ENCODE measurements at places on chromosomes 12 and 14.

DNA sequence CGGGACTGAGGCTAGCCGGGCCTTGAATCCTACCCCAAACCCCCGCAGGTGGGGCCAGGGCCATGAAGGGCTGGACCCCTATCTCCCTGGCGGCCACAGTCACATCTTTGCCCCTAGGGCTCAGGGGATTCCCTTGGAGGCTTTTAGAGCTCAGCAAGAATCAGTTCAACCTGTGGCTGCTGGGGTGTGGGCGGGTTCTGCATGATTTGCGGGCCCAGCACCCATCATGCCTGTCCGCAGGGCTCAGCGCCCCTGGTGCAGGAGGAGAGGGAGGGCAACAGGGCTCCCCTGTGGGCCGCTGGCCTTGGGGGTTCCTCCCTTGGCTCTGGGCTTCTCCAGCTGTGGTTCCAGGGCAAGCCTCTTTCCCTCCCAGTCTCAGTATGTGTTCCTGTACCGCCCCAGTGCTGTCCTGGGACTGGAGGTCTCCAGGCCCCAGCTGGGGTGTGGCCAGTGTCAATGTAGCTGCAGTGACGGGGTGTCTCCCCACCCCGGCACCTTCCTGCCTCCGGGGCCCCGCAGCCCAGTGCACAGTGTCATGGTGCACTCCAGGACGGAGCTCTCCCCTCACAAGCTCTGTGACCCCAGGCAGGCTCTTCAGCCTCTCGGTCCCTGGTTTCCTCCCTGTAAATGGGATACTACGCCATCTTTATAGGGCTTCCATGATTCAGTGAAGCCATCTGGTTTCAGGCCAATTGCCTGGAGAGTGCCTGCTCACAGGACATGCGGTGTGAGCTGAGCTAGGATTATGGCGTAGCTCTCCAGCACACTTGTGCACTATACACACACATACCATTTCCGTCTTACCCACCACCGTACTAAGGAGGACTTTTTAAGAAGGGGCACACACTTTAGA is 9.9 kb upstream of the LBHD2 start:
- no peak for DNase-seq

DNA sequence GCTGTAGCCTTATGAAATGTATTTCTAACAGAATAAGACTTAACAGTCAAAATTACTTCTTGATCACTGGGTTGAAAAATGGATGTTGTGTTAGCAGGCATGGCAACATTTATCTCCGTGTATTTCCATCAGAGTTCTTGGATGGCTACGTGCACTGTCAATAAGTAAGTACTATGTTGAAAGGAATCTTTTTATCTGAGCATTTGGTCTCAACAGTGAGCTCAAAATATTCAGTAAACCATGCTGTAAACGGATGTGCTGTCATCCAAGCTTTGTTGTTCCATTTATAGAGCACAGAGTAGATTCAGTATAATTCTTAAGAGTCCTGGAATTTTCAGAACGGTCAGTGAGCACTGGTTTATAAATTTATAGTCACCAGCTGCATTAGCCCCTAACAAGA is 15.5 kb downstream of the SCAF11 start:
- no peak for DNase-seq

- DNase-seq = peak; percentile 85
Measured at GRCh38 chr12:56261503-56262232, 3.5 kb upstream of the ANKRD52 start.

DNA sequence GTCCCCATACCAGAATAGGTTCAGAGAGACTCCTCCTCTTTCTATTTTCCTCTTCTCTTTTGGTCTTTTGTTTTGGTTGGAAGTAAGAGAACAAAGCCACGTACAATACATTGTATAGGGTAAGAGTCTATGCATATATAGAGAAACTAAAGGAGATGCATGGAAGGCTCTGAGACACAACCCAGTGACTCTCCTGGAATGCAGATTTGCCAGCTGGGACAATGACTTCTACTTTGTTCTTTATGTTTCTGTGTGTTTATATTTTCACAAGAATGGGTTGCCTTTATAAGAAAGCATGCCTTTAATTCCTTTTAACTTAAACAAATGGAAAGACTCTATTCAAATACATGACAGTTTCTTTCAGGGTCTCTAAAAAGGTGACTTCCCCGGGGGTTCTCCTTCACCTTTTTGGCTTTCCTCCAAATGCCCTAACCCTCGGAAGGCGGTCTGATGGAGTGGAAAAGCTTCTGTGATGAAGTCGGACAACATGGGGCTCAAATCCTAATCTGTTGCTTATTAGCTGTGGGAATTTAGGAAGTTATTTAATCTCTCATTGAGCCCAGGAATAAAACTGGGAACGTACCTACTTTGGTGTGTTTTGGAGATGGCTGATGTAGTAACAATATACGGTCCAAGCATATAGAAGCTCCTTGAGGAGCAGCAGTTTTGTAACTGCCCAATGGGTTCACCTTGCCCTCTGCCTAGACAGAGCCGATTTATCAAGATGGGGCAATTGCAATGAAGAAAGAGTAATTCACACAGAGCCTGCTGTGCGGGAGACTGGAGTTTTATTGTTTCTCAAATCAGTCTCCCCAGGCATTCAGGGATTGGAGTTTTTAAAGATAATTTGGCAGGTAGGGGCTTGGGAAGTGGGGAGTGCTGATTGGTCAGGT is 9.1 kb upstream of the SERPINA1 start:
- no peak for DNase-seq

GRCh38 chr12:52872644-52873389 is 24.0 kb upstream of the KRT78 start:
- DNase-seq = peak; percentile 19

DNA sequence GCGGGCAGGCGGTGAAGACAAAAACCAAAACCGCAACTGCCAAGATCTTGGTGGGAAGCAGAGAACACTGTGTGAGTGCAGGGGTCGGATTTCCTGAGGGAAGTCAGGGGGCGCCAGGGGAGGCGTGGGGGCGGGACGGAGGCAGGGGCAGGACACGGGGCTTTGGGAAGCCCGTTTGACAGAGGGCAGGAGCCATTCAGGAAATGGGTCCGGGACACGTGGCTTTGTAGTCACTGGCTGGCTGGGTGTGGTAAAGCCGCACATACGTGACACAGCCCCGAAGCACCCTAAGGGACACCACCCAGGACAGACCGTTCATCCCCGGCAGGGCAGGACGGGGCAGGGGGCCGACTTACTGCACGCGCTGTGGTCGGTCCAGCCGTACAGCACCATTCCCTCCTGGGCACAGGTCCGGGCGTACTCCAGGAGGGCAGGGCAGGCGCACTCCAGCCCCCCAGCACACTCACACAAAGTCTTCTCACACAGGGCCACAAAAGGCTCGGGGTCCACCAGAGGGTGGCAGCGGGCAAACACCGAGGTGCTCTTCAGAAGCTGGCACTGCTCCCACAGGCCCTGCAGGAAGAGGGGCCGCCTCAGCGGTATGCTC is 49.4 kb downstream of the VWF start:
- no peak for DNase-seq

DNA sequence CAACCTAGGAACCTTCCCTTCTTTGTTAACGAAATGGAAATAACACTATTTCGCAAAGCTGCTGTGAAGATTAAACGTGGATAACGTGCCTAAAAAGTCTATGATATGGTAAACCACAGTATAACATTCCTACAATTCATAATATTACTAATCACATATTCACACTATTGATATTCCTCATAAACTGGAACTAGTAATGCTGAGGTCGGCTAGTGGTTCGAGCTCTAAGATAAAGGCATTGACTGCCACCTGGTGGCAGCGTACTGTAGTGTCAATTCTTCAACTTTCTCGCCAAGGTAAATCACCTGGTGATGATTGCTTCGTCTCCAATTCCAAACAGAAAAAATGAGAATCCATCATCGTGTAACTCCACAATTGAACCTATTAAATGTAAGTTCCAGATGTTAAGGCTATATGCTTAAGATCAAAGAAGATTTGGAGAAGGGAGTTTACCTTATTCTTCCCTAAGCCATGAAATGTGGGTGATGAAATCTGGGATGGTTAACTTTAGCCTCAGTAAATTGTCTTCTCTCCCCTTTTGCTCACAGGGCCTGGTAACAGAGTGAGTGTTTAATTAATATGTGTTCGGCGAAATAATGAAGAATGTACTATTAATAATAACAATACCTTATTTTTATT is 197.5 kb upstream of the TMEM132C start:
- no peak for DNase-seq

DNA sequence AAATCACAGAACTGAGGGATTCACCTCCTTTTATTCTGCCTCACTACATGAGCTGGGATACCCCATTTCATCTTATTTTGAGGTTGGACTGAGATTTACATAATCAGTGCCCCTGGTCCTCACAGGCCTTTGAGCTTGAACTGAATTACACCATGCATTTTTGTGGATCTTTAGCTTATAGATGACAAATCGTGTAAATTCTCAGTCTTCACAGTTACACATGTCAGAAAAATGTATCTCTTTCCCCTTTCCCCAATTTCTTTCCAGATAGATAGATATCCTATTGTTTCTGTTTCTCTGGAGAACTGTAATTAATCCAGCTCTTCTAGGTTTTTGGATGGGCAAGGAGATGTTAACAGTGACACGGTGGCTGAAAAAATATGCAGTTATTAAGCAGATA is 1778.9 kb upstream of the SEL1L start:
- no peak for DNase-seq

Data from SJSA1 (cell line).